LHCN-M2 (cell line): ENCODE measurements at places on chromosomes 3 and 15. TPM values are rescaled to one million over a fixed set of nuclear protein-coding genes. Genes with fewer than 3 reads are reported as not detected.

The GPR149 gene
- not detected in 2 replicates for total RNA-seq

The RAB27A gene
- total RNA-seq: 4.0 and 5.6 TPM in 2 replicates

The PLSCR5 gene
- total RNA-seq: not detected in 2 replicates

DNA sequence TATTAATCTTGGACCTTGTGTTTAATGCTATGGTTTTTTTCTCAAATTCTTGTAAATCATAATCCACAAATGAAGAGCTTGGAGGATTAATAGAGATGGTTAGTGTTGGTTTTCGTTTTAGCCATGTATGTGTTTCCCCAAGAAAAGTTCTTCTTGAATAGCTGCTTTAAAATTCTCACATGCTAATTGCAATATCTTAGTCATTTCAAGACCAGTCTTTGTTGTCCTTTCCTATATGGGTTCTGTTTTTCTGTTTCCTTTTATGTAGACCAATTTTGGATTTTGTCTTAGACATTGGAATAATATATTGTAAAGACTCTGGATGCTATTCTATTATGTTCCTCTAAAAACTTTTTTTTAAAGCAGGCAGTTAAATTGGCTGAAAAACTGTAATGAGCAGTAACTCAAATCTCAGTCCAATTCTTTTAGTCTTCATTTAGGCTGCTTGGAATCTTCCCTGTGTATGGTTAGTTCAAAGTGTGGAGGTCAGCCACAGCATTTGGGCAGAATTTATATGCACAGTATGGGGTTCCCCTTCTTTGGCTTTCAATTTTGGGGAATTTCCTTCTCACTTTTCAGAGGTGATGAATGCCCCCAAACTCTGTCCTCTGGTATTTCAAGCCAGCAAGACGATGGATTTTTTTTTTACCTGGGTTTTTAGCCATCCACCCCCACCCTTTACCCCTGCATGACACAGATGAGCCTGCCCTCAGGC, 39.1 kb upstream of the DNAJC13 start:
- no peak for DNase-seq

The CLDN18 gene
- 0.06 TPM in 1 of 2 replicates, not detected in the other for total RNA-seq
